ENCODE measurements at places on chromosomes 11 and 22. TPM values are rescaled to one million over a fixed set of nuclear protein-coding genes. Genes with fewer than 3 reads are reported as not detected.

- peaks cover 71% of the 10 kb centered on the region for H3K4me1 ChIP-seq
- no peaks in the 10 kb centered on the region for H3K27me3 ChIP-seq
- no peaks in the 10 kb centered on the region for H3K36me3 ChIP-seq
- H3K4me3 ChIP-seq: no peak overlapping the region
Observed at GRCh38 chr22:35921044-35921443, 107.6 kb downstream of the RBFOX2 start.

DNA sequence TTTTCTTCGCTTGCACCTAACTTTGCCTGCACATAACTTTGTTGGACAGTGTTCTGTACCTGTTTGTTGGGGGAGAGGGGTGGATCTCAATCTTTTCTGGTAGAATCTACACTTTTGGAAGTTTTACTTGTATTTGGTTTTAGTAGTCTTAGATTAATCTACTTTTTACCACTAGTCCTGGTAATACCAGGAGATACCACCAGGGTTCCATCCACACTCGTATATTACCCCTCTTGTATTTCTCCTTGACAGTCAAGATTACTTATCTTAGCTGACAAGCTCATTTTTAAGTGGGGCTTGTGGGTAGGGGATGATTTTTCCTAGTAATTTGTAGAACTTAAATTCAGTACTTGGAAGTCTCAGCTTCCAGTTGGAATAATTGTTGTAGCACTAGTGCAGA lies 37.3 kb upstream of the TECTA start:
- H3K27me3 ChIP-seq: no peaks in the 10 kb centered on the region
- H3K4me1 ChIP-seq: no peaks in the 10 kb centered on the region
- no peak for DNase-seq
- no peak overlapping the region for H3K27ac ChIP-seq

- no peak overlapping the region for H3K27ac ChIP-seq
- H3K36me3 ChIP-seq: no peaks in the 10 kb centered on the region
- no peak overlapping the region for H3K4me3 ChIP-seq
- no peaks in the 10 kb centered on the region for H3K27me3 ChIP-seq
- no peaks in the 10 kb centered on the region for H3K4me1 ChIP-seq
Observed at GRCh38 chr11:29452146-29452545, 564.7 kb downstream of the KCNA4 start.

DNA sequence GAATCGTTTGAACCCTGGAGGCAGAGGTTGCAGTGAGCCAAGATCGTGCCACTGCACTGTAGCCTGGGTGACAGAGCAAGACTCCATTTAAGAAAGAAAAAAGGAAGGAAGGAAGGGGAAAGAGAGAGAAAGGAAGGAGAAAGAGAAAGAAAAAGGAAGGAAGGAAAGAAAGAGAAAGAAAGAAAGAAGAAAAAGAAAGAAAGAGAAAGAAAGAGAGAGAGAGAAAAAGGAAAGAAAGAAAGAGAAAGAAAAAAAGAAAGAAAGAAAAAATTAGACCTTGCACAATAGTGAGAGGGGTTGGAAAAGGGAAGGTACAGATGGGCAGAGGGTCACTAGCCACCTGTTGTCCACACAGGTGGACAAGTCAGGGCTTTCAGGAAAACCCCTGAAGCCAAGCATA lies 57.6 kb upstream of the RTL6 start:
- H3K27ac ChIP-seq: no peak overlapping the region
- H3K27me3 ChIP-seq: no peaks in the 10 kb centered on the region
- H3K4me1 ChIP-seq: peaks cover 13% of the 10 kb centered on the region
- no peaks in the 10 kb centered on the region for H3K36me3 ChIP-seq

DNA sequence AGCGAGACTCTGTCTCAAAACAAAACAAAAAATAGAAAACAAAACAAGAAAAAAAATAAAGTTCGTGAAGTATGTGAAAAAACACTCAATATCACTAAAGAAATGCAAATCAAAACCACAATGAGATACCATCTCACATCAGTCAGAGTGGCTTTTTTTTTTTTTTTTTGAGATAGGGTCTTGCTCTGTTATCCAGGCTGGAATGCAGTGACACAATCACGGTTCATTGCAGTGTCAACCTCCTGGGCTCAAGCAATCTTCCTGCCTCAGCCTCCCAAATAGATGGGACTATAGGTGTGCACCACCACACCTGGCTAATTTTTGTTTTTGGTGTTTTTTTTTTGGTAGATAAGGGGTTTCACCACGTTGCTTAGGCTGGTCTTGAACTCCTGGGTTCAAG lies 37.5 kb downstream of the ATG16L2 start:
- DNase-seq: no peak
- peaks cover 10% of the 10 kb centered on the region for H3K4me1 ChIP-seq
- no peaks in the 10 kb centered on the region for H3K27me3 ChIP-seq

DNA sequence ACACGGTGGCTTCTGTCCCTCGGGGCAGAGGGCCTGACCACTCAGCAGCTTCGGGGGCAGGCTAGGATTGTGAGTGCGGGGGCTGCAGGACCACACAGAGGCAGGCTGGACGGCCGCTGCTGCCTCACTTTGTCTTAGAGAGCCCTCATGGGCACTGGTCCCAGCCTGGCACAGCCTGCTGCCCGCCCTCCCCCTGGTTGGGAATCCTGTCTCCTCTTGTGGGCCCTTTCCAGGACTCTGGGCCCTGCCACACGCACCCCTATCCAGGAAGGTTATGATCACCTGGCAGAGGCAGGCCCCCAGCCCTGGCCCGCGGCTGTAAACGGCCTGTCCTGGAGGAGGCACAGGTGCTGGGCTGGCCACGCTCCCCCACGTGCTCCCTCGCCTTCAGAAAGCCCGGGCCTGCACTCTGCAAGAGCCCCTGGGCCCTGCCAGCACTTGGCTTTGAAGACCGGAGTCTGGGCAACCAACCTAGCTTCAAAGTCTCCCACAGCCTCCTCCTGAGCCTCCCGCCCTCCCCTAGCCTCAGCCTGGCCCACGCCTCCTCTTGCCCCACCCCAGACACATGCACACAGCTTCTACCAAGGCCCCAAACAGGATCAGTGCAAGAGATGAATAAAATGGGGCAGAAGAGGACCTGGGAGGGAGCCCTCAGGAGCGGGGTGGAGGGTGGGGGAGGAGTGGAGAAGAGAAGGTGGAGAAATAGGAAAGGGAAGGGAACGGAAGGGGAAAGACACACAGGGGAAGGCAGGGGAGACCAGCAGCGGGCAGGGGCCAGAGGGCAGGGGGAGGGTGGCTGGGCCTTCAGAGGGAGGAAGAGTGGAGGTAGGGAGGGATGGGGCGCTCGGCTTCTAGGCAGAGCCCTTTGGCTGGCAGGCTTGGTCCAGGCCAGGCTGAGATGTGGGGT lies 31.0 kb downstream of the SYT7 start:
- no peaks in the 10 kb centered on the region for H3K4me1 ChIP-seq
- DNase-seq: no peak
- H3K27ac ChIP-seq: no peak overlapping the region

GRCh38 chr11:17351510-17352176 lies at the start of gene NCR3LG1:
Gene NCR3LG1 (plus strand): TSS chr11:17351800. CDS start chr11:17351970, 170 bp downstream.
- peaks cover 29% of the 10 kb centered on the region for H3K4me1 ChIP-seq
- no peaks in the 10 kb centered on the region for H3K36me3 ChIP-seq
- no peaks in the 10 kb centered on the region for H3K27me3 ChIP-seq
- DNase-seq: peak; percentile 86
- peak within 1 kb of the TSS; percentile 92 for H3K27ac ChIP-seq
- peak within 1 kb of the TSS; percentile 77 for H3K4me3 ChIP-seq

DNA sequence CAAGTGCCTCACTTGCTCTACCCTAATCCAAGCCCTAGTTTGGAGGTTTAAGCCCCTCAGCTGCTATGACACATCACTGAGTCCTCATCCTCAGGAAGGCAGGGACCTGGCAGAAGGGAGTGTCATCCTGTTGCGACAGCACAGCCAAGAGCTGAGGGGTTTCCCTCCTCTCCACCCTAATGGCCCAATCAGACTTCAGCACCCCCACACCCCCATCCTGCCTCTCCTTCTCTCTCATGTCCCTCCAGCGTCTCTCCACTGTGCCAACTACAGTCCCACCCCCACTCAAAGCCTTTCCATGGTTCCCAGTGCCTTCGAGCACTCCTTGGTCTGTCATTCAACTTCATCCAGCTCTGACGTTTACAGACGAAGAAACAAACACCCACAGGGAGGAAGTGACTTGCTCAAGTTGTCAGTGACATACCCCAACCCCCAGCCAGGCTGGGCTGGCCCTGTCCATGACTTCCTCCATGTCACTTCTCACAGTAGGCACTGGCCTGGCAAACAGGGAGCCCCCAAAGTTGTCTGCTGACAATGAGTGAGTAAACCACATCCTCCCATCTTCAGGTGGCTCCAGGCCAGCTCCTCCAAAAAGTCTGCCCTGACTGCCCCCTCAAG lies 15.6 kb downstream of the ARAP1 start:
- peak overlapping the region; percentile 59 for H3K27ac ChIP-seq
- no peaks in the 10 kb centered on the region for H3K27me3 ChIP-seq
- DNase-seq: peak; percentile 82
- H3K4me1 ChIP-seq: no peaks in the 10 kb centered on the region

- H3K27me3 ChIP-seq: no peaks in the 10 kb centered on the region
- H3K4me1 ChIP-seq: no peaks in the 10 kb centered on the region
- no peak overlapping the region for H3K27ac ChIP-seq
- no peaks in the 10 kb centered on the region for H3K36me3 ChIP-seq
- no peak overlapping the region for H3K4me3 ChIP-seq
Observed at GRCh38 chr22:44266796-44267760, 45.7 kb downstream of the SHISAL1 start.

OR4B1 gene
- not detected for polyA plus RNA-seq

DNA sequence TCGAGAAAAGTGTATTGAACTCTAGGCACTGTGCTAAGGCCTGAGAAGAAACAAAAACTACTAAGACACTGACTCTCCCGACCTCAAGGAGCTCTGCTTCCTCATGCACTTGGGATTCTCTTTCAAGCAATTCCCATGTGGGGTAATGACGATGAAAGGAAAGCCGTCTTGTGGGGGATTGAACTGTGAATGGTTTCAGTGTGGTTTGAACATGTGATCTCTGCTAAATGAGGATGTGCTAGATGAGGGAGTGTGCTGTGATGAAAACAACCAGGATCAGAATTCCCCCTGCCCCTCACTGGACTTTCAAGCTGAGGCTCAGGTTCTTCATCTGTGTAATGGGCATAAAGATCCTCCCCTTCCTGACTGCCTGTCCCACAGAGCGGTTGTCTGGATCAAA lies 74.9 kb downstream of the DEPDC5 start:
- no peaks in the 10 kb centered on the region for H3K4me1 ChIP-seq
- H3K27ac ChIP-seq: no peak overlapping the region
- no peaks in the 10 kb centered on the region for H3K36me3 ChIP-seq
- no peak for DNase-seq
- H3K27me3 ChIP-seq: no peaks in the 10 kb centered on the region

DBX1 gene
- polyA plus RNA-seq: not detected
